ENCODE measurements at places on chromosomes 11 and 22.

DNA sequence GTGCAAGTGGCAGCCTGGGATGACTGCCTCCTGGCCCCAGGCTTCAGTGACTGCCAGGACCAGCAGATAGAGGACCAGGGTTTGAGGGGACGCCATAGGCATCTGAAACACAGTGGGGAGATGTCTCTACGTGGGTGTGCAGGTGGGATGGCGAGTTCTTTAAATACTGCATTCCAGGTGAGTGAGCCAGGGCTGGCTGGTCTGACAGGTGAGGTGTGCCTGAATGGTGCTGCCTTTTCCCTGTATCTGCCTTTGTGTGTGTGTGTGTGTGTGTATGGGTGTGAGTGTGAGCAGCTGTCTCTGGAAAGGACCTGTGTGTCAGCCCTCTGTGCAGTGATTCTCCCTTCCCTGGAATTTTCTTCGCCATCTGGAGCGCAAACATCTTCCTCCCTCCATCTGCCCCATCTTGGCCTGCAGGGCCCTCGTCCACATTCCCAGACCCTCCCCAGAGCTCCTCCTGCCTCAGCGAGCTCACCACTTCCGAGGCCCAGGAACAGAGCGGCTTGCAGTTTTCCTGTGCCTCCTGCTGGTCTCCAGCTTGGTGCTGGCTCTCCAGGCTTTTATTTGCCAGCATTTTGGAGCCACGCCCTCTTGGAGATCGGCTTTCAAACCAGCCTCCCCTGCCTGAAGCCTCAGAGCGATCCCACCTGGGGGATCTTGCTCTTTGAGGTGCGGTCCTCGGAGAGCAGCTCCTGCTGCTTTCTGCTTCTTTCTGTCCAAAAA is at the start of gene GPHA2:
Gene GPHA2, minus strand, starts transcription at position 535 of the 723 bp plus-strand sequence. Its CDS starts 433 bp downstream, at position 102.
- DNase-seq = no peak

DNA sequence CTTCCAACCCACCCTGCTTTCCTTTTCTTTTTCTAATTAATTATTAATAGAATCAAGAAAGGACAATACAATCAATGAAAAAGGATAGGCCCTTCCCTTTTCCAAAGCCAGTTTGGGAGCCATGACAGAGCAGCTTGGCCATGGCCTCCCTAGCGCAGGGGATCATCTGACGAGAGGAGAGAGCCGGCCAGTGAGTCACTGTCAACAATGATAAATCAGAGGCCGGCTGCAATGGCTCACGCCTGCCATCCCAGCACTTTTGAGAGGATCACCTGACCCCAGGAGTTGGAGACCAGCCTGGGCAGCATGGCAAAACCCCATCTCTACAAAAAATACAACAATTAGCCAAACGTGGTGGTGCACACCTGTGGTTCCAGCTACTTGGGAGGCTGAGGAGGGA is 27.5 kb upstream of the KRTAP5-7 start:
- DNase-seq = no peak

DNA sequence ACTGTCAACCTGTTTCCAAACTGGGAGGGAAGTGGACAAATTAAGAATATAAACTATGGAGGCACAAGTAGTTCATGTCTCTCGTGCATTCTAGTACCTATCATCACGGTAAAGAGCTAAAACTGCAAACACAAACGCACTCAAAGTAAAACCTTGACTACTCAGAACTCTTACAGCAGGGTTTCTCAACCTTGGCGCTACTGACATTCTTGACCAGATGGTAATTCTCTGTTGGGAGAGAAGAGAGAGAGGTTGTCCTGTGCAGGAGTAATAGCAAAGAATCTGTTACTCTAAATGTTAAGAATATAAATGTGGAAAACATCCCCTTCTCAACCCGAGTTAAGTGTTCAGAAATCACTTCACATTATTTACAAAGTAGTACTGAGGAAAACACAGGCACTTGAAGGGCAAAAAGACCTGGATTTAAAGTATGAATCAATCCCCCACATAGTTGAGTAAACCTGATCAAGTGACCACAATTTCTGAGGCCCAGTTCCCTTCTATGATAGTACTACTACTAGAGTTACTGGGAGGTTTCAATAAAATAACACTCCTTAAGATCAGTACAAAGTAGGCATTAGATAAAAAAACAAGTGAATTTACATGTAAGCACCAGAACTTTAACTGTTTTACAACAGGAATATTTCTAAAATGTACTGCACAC is 73.1 kb upstream of the ARHGAP32 start:
- DNase-seq = no peak

- DNase-seq = no peak
Observed at GRCh38 chr11:2128511-2129307, 10.5 kb downstream of the IGF2 start.

DNA sequence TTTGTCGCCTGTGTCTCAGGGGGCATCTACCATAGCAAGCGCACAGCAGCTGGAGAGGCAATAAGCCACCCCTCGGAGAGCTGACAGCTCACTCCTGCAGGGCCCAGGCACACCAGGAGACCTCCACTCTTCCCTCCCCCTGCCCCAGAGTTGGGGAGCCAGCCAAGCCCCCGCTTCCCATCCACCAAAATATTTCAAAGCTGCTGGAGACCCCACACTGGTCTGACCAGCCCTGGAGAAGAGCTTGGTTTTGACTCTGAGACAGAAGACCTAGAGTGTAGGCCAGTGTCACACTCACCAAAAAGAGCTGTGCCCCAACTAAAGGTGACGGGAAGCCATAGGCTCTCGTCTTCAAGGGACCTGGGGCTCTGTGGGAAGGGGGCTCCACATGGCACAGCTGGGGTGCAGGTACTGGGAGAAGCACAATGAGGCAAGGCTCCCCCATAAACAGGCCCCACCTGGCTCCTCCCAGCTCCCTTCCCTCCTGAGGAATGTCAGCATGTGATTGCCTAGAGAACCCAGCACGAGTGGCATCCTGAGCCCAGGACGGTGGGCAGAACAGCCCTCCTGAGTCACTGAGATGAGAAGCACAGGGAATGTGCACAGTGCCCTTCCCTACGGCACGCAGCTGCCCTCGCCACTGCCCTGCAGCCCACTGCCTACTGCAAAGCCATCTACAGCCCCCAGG is 5.8 kb upstream of the GNAZ start:
- no peak for DNase-seq

GRCh38 chr11:3914805-3915204 is 59.3 kb downstream of the STIM1 start:
- DNase-seq = no peak

DNA sequence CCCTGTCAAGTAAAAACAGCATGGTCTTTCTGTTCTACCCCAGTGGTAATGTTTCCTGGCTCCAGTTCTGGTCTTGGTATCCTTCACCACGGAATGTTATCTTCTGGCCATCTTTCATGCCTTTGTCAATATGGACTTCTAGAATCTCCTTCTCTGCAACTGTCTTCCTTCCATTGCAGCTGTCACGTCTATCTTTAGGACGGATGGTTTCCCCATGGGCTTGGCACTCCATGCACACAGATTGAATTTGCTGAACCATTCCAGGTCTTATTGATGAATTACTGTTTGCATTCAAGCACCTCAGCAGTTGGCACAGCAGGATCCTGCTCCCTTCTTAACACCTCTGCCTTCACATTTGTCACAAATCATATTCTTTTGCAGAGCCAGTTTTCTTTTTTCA is 44.9 kb upstream of the SLC25A18 start:
- DNase-seq = no peak

DNA sequence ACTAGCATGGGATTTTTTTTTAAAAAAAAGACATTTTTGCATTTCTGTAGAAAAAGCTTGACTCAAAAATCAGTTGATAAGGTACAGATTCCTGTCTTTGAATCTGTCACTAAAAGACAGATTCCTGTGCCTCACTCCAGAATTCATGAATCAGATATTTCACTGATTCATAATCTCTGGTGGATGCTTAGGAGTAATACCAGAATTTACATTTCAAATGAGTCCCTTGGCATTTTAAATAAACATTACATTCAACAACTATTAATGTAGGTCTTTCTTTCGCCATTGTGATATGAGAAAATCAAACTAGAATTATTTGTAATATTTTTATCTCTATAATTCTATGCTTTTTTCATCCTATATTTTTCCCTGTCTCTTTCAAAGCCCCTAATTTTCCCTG is 128.3 kb downstream of the APIP start:
- DNase-seq = no peak

- DNase-seq = no peak
Observed at GRCh38 chr22:33519974-33520903, 400.0 kb downstream of the LARGE1 start.

- no peak for DNase-seq
Observed at GRCh38 chr11:9148727-9149126, 57.3 kb upstream of the SCUBE2 start.

DNA sequence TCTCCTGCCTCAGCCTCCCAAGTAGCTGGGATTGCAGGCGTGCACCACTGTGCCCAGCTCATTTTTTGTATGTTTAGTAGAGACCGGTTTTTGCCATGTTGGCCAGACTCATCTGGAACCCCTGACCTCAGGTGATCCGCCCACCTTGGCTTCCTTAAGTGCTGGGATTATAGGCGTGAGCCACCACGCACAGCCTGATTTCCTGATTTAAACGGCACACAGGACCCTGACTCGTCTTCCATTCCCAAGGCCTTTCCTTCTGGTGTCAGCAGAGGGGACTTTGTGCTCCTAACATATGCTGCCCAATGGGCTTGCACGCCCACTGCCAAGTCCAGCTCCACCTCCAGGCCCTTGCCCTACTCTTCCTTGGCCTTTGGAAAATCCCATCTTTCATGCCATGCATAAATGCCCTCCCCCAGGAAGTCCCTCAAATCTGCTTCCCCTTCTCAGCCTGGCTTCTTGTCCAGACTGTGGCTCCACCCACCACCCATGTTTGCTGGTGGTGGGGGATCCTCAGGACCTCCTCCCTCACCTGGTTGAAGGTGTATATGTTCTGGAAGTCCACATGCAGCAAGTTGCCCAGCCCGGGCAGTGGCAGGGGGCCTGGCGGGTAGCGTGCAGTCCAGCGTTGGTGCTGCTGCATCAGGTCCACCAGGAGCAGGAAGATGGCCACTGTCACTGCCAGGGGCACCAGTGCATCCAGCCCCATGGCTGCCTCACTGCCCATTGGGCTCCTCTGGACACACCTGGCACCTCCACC is 23.9 kb upstream of the CYP2D6 start:
- DNase-seq = no peak

DNA sequence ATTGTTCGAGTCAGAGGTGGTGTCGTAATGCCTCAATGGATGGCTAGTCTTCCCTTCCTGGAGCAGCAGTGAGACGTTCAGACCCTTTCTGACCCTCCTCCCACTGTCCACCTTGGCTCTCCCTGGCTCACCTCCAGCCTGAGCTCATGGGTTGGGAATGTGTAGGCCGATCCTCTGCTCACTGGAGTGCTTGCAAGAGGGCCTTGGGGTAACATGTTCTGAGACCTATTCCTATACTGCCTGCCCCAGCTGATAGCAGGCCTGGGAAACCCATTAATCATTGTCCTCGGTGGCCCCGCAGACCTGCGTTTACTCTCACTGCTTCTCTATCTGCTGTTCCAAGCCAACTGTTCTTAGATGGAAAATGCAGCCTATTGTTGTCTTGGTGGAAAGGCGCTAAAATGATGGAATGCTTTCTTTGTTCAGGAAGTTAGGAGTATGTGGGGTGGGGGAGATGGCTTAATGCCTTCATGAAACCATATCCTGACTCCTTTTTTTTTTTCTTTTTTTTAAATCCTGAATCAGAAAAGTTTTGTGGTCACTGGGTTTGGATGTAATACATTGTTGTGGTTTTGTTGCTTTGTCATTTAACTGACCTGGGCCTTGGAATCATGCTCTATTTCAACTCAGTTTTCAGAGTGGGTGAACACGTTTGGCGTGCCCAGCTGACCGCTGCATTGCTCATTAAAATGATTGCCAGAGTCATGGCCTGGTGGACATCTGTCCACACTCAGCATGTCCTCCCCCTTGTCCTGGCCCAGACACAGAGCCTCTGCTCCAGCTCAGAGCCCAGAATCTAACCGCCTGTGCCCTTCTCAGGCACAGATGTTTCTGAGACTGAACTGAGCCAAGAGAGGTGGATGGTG is 72.5 kb downstream of the MICAL2 start:
- DNase-seq = no peak

DNA sequence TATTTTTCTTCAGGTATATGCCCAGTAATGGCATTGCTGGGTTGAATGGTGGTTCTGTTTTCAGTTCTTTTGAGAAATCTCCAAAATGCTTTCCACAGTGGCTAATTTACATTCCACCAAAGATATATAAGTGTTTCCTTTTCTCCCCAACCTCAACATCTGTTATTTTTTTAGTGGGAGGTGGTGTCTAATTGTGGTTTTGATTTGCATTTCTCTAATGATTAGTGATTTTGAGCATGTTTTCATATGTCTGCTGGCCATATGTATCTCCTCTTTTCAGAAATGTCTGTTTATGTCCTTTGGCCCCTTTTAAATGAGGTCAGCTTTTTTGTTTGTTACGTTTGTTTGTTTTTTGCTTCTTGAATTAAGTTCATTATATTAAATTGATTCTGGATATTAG is 760.2 kb downstream of the KCNA4 start:
- DNase-seq = no peak

DNA sequence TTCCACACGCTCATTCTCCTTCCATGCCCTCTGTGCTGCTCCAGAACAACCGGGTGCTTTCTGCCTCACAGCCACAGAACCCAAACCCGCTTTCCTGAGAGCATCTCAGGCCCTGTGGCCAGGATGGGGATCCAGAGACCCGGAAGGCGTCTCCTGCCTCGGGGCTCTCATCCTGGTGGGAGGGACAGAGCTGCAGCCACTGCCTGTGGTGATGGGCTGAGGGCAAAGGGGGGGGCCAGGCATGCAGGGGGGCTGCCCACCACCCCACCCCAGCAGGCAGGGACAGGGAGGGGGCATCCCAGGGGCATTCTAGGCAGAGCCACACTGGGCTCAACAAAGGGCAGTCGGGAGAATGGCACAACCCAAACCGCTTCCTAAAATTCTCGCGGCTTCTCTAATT is 41.4 kb downstream of the CERK start:
- no peak for DNase-seq

GRCh38 chr11:62556875-62557631 is 10.4 kb upstream of the AHNAK start:
- DNase-seq = no peak

GRCh38 chr22:45103756-45104155 is 60.0 kb upstream of the NUP50 start:
- DNase-seq = no peak

DNA sequence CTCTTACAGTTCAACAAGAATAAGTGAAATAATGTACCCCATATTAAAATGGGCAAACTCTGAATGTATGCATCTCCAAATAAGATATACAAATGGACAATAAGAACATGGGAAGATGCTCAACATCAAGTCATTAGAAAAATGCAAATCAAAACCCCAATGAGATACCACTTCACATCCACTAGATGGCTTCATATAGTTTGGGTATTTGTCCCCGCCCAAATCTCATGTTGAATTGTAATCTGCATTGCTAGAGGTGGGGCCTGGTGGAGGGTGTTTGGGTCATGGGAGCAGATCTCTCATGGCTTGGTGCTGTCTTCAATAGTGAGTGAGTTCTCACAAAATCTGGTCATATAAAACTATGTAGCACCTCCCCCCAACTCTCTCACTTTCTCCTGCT is 5.7 kb downstream of the MPZL2 start:
- no peak for DNase-seq

GRCh38 chr11:36150986-36151385 is 138.2 kb downstream of the COMMD9 start:
- no peak for DNase-seq
